ENCODE measurements at places on chromosomes 12 and 14.

DNA sequence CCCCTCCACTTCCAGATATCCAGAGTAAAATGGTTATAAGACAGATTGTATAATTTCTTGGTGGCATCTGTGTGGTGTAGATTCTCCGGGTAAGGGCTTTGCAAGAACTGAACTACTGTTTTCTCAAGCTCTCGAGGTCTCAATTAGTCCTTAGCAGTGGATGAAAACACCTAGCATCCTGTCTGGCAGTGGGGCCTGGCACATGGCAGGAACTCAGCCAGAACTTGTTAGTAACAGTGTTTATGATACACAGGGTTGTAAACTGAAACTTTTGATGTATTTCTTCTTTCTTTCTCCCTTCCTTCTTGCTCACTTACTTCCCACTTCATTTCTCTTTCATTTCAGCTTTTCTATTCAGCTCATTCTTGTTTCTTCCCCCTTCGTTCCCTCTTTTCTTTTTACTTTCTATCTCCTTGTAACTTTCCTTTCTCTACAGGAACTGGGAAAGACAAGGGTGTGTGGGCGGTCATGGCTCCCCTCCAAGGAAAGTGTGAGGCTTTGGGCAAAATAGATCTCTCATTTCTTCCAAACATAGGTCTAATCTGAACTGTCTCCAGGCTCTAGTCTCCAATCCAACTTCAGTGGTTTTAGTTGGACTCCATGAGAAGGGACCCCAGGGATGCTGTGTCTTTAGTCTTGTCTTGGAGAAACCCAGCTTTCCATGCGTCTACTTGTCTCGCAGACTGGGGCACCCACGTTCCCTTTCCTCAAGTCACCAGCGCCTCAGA lies 159.7 kb downstream of the PAH start:
- no peak for ATAC-seq

- no peak for ATAC-seq
These were observed 18.7 kb upstream of the AP4S1 start for GRCh38 chr14:31006703-31007102.

DNA sequence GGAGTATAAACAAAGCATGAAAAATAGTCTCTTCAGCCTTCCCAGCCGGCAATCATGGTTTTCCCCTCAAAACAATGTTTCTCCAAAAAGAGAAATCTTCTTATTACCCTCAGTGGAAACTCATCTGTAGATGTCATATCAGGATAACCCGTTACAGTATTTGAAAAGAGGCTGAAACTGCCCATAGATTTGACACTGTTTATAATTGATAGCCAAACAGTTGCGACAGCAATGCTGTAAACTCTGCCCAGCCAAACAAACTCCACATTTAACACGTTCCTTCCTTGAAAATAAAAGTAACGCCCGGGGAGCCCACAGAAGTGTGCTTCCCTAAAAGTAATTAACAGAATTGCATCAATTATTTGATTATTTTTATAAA lies 201.3 kb upstream of the FOXN3 start:
- ATAC-seq = no peak

DNA sequence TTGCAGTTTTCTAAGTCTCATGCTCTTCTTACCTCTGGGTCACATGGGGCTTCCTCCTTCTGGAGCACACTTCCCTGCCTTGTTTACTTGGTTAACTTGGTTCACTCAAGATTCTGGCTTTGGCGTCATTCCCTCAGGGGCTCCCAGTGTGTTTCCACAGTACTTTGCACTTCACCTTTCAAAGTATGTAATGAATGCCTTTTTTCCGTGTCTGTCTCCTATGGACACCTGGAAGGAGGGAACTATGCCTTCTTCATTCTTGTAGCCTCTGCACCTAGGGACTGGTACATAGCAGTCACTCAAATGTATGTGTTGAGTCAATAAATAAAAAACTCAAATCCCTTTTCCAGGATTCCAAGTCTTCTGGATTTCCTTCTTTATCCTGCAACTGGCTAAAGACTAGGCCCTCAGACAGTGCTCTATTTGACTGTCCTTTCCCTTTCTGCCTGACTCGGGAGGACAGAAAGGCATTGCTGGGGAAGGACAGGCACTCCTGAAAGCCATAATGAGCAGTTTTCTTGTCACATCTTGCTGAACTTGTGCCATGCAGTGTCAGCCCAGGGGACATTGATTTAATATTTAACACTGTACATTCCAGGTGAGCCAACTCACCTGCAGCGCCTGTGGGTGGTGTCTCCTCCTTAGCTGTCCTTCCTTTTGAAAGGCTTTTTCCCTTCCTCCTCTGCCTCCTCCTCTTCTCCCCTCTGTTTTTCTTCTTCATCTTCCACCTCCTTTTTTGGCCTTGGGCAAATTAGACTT lies 12.8 kb downstream of the MYRFL start:
- ATAC-seq = no peak

DNA sequence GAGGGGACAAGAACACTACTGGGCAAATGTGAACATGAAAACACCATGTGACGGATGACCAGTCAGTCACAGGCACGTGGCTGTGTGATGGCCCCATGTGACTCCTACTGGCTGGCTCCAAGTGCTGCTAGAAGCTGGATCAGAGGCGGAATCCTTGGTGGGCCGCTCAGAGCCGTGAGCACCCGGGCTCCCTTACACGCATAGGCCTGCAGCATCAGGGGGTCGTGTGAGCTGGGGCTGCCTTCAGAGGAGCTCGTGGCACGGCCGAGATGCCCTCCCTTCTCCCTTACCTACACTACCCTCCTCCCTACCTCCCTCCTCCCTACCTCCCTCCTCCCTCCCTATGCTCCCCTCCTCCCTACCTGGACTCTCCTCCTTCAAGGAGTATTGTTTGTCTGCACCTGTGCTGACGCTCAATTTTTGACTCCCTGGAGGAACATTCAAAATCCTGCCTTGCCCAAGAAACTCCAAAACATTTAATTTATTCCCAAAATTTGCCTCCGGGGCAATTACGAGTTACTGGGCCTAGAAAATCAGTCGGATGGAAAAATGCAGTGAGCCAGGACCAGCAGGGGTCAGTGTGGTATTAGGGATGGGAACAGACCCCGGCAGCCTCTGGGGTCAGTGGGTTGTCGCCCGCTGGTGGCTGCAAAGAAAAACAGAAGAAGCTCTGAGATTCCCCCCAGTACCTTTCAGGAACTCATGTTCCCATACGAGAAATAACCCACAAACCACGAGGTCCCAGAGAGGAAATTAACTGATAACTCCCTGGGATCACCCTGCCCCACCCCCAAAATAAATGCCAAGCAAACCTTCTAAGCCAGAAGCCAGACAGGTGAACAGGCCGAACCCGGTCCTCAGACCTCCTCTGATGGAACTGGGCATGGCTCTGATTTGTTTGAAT lies 61.3 kb downstream of the C14orf132 start:
- no peak for ATAC-seq

DNA sequence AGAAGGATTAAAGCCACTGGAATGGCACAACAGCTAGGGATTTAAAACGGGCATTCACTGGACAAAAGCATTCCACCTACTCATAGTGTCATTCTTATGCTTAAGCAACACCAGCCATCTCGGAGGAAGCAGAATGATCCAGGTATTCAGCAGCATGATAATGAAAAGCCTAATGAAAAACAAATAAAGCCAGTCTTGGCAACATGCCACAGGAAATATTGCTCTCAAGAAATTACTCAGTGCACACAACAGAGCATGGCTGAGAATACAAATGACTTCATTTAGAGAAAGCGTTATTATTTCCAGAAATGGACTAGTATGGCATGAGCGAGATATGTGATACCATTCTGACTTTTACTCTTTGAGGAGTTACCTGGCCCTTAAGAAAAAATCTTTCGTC lies 442.2 kb downstream of the APAF1 start:
- peak; percentile 80 for ATAC-seq

- no peak for ATAC-seq
These were observed 981.8 kb downstream of the SLC16A7 start for GRCh38 chr12:60577607-60578006.

DNA sequence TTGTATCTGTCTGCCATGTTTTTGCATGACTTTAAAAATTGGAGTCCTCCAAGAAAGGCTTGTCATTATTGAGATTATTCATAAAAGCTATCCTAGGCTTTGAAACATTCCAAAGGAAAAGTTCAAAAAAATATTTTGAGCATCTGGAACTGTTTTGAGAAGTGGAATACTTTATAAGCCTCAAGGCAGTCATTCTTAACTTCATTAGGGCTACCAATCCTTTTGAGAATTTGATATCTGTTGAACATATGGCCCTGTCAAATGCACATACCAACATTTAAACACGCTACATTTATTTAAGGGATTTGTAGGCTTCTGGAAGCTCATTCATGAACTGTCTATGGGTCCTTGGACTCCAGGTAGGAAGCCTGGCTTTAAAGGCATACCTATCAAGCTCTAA lies 77.0 kb downstream of the TMEM117 start:
- ATAC-seq = no peak
